Activated CD4-positive, CD25-positive, alpha-beta regulatory T cell (primary cell): ENCODE measurements at places on chromosomes 3 and 15.

- DNase-seq = no peak
Observed at GRCh38 chr3:70854108-70854507, 541.7 kb upstream of the MDFIC2 start.

- no peak for DNase-seq
Observed at GRCh38 chr15:74108111-74108510, 22.3 kb upstream of the ISLR2 start.

DNA sequence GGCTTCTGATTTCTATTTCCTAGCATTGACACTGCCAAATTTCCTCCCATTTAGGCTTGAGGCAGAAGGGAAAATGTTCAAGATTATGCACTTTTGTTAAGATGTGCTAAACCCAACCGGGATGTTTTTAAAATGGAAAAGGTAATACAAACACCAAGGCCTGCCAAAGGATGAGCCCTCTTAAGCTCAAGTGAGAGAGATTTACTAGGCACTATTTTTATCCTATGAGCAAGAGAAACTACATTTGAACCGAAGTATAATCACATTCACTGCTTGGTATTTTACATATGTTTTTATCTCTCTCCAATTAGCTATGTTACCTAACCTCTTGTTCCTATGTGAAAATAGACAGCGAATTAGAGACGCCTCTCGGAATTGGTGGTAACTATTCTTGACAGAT lies 295.8 kb downstream of the GABRB3 start:
- DNase-seq = no peak

GRCh38 chr3:24972491-24972890 lies 455.6 kb upstream of the RARB start:
- no peak for DNase-seq

GRCh38 chr3:165805946-165806561 lies 31.2 kb downstream of the BCHE start:
- DNase-seq = no peak

GRCh38 chr3:183493296-183494045 lies 62.0 kb downstream of the KLHL6 start:
- DNase-seq = no peak
